Astrocyte of the spinal cord (primary cell): ENCODE measurements at places on chromosomes 4 and X.
A peak's percentile ranks its signal among the peaks of the same experiment; 100 is the strongest.

DNA sequence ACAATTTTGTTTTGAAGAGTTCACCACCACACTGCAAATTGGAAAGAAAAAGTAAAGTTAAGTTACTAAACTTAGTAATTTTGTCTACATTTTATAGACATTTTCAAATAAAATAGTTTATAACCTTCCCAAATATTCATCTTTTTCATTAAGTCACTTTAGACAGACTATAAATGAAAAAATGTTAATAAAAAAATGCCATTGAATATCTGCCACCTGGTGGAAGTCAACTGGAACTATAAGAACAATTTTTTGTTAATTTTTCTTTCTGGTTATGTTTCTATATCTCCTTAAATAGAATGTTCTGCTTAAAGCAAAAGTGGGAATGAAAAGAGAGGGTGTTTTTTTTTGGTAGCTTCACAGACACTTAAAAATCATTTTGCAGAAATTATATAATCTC is 534.4 kb upstream of the PCDH10 start:
- DNase-seq: peak; percentile 20

GRCh38 chr4:91751961-91752360 is 551.8 kb upstream of the GRID2 start:
- no peak for DNase-seq

- peak; percentile 13 for DNase-seq
Observed at GRCh38 chrX:131675596-131676194, 131.8 kb downstream of the OR13H1 start.

- DNase-seq: no peak
Observed at GRCh38 chr4:144778364-144778763, 132.4 kb downstream of the HHIP start.

- peak; percentile 20 for DNase-seq
Observed at GRCh38 chr4:185470501-185471195, 885 bp downstream of the CCDC110 start.

DNA sequence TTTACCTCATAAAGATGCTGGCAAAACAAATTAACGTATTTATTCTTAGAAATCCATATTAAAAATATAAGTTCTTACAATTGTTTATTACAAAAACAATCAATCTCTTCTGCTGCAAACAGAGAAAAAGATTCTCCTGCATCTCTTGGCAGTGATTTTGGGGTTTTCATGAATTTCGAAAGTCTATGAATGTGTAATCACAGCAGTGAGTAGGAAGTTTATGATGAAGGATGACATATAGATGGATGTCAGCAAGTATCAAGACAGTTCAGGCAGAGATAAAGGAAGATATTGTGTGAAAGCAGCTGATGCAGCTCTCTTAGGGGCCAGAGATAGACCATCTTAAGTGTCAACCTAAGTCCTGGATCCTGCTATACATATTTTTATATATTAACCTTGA is 196.9 kb upstream of the BANK1 start:
- DNase-seq: no peak

DNA sequence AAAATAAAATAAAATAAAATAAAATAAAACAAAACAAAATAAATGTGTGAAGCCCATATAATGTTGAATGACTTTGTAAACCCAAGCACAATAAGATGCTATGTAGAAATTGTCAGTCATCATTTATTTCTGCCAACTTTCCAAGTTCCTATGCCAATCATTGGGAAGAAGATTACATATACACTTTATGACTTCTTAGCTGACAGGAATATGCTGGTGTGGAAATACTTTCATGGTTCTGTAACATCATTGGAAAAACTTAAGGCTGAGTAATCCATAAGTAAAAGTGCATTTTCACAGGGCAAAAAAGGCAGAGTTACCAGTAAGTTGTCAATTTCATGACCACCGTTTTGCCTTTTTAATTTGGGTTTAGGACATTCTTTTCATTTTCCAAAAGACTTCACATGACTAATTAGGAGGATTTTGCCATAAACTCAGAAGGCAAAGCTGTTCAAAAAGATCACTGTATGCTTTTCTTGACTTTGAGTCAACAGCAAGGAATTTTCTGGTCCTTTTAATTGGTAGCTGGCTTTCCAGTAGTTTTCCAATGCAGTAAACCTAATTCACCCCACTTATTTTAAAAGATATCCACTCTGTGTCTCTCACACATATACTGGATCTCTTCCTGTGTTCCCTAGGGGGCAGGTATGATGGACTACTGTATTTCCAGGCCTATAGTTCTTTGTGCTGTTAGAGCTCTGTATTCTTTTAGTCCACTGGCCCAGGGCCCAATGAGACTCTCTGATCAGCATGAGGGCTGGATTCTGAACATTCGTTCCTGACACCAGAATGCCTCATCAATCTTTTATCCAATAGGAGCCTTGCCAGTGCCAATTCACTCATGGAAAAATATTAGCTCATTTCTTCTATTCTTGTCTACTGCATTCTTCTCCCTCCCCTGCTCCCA is 26.2 kb upstream of the SCRG1 start:
- DNase-seq: peak; percentile 79

GRCh38 chrX:72714478-72714916 is 391 bp upstream of the PHKA1 start:
- DNase-seq: peak; percentile 80

- DNase-seq: no peak
Observed at GRCh38 chrX:69178592-69178991, 13.3 kb upstream of the PJA1 start.

DNA sequence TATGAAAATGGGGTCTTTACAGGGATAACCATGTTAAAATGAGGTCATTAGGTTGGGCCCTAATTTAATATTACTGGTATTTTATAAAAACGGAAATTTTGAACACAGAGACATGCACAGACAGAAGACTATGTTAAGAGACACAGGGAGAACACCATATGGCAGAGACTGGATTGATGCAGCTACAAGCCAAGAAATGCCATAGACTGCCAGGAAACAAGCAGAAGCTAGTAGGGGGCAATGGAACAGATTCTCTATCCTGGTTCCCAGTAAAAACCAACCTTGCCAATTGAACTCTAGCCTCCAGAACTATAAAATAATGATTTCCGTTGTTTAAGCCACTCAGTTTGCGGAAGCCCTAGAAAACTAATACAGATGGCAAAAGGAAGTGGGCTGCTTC is 6.6 kb upstream of the GUF1 start:
- DNase-seq: no peak

GRCh38 chr4:6095023-6095752 is 77.0 kb upstream of the C4orf50 start:
- no peak for DNase-seq

- DNase-seq: no peak
Observed at GRCh38 chr4:119707336-119707735, 78.7 kb upstream of the PDE5A start.

DNA sequence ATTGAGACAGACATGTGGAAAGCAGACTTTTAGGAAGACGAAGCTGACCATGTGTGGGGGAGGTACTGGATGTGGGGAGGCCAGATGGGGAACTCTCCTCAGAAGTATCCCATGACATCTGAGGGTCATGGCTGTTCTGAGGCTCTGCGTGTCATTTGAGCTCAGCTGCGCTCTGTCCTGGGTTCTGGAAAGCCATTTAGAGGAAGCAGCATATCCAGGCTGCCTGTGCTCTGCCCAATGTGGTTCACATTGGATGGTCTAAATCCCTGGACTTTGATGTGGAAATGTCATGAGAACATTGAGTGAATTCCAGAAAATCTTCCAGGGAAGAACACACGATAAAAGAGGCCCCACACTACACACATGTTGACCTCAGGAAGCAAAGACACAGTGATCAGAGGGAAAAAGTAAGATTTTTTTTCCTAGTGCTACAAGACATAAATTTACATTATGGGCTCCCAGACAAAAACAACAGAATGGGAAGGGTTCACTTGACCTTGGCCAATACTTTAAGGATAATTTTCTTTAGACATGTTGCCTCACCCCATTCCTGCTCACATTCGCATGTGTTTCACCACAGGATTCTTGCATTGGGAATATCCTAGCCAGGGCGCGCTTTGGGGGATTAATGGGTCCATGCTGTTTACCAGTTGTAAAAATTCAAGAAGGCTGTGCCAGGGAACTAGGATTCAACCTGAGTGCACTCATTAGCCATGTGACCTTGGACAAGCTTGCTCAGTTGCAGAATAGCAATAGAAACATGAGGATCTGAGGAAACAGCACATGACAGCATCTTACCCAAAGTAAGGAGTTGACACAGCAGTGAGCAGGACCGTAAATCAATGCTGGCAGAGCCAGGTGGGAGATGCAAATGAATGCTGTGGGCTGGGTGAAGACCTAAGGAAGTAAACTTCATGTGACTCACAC is 73.2 kb upstream of the C1QTNF7 start:
- no peak for DNase-seq

- DNase-seq: no peak
Observed at GRCh38 chrX:119648421-119648775, 42.2 kb upstream of the NKRF start.

DNA sequence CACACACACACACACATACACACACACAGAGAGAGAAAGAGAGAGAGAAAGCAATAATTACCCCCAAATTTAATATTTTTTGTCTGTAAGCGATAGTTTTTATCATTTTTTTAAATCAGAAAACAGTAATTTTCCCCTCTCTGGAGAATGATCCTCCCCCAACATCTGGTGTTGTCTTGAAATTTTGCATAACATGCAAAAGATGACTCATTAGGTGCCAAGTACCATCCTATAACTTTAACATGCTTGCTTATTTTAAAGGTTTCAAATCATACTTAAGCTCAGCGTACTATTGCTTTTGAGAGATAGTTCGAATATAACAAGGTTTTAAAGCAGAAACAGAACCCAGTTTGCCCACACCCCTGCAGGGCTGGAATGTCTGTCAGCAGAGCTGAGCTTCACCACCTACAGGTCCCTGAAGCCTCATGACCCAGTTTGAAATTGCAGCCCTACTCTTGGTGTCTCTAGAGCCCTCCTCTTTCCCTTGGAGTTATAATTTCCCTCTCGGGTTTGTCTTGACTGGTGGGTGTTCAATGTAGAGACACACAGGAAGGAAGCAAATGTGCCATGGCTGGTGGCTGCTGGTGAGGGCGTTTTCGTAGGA is 175.0 kb upstream of the HS3ST1 start:
- DNase-seq: no peak

DNA sequence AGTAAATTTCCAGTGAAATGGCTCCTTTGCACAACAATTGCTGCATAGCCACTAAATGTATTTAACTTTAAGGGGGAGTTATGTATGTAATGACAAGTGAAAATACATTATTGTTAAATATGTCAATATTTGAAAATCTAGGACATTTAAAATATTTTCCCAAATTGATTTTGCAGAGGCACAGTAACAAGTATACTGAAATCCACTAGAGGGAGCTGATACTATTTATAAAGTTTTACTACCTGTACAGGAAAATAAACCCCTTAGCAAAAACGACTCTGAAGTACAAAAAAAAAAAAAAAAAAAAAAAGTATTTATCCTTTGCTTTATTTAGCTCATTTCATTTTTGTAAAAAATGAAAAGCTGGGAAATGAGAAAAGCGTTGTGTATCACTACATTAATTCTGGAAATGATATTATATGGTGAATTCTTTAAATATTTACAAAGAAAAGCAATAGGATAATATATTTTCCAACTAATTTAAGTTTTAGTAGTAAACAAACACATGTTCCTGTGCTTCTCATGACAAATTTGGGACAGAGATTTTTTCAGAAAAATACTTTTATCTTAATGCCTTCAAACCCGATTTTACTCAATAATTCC is 727.7 kb downstream of the DMD start:
- DNase-seq: no peak

GRCh38 chr4:82889287-82889686 is 1.7 kb downstream of the SEC31A start:
- DNase-seq: no peak

DNA sequence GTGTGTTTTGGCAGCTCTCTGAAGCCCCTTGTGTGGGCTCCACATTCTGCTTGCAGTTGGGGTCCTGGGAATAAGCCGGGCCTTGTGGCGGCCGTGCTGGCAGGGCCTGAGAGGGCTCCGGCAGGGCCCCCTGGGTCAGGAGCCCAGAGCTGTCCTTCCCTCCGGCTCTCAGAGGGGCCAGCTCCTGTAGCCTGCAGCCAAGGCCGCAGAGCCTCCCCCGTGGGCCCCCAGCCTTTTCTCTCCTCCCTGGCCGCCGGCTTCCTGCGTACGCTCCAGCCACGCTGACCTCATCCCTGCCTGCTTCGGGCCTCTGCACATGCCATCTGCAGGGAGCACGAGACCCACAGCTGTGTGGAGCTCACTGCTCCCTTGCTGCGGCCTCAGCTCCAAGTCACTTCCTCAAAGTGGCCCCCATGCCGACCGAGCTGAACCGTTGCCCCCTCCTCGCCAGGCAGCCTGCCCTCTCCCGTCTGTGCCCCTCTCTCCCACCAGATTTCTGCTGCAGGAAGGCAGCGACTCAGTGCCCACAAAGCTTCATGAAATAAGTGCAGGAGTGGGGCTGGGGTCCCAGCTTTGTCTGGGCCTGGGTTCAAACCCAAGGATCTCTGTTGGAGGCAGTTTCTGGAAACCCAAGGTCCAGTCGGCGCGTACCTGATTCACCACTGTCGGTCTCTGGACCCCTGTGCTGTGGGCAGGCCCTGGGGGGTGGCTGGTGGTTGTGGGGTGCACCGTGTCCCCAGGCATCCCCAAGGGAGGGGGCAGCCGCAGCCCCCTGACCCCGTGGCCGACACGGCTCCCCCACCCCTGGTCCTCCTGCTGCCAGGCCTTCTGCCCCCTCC is 57.1 kb upstream of the NKX1-1 start:
- DNase-seq: no peak

- no peak for DNase-seq
Observed at GRCh38 chr4:16387448-16387847, 161.2 kb upstream of the TAPT1 start.

DNA sequence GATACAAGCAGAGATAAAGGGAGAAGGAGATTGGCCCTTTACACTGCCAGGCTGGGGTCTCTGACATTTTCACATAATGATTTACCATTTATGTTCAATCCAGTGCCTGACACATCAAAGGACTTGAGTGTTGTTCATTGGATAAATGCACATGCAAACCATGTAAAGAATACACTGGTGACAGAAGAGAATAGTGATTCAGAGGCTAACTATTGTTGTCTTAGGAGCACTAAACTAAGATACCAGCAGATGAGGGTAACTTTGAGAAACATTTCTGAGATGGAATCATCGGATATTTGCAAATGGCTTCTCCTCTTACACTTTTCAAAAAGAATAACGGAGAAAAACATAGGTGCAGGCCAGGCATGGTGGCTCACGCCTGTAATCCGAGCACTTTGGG is 67.3 kb upstream of the HHIP start:
- DNase-seq: peak; percentile 52

GRCh38 chr4:148790691-148791090 is 348.5 kb upstream of the NR3C2 start:
- DNase-seq: peak; percentile 23

- no peak for DNase-seq
Observed at GRCh38 chr4:14855719-14856061, 146.6 kb upstream of the CPEB2 start.

DNA sequence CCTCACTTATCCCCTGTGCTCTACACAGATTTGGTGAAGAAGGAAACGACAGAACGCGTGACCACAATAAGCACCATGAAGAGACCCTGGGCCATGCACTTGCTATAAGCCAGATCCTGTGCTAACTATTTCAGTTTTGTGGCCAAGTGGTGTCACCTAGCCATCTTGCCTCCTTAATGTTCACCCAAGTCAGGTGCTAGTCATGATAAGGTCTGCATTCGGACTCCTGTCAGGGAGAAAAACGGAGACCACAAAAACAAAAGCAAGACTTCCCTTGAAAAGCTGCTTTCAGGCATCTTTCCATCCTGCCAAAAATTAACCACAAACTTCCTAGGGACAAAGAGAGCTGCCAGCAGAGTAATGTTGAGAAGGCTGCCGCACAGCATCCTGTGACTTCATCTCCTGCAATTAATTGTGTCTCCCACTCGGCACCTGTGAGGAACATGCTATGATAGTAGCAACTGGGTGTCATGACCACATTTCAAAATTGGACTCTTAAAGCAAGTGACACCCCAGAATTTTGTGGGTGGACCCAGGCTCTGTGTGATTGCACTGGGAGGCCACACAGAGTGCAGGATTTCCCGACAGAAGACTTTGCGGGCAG is 8.8 kb upstream of the IDS start:
- peak; percentile 65 for DNase-seq
